ENCODE measurements at places on chromosomes 3 and 15. TPM values are rescaled to one million over a fixed set of nuclear protein-coding genes. Genes with fewer than 3 reads are reported as not detected.

ZCWPW2 gene
- total RNA-seq, result not detected

GOLGA6A gene
- total RNA-seq, result not detected

CPLX3 gene
- 0.07 TPM for total RNA-seq

SLC9C1 gene
- not detected for total RNA-seq

CTXN2 gene
- total RNA-seq, result not detected

PLS1 gene
- total RNA-seq, result 12.2 TPM

All from A549 treated with ZK216348 at 1 μM for 4 hours (cell line).